ENCODE measurements at places on chromosomes 1 and 21. TPM values are rescaled to one million over a fixed set of nuclear protein-coding genes. Genes with fewer than 3 reads are reported as not detected.

Gene TFAP2E
- total RNA-seq, result 1.2 TPM

DNA sequence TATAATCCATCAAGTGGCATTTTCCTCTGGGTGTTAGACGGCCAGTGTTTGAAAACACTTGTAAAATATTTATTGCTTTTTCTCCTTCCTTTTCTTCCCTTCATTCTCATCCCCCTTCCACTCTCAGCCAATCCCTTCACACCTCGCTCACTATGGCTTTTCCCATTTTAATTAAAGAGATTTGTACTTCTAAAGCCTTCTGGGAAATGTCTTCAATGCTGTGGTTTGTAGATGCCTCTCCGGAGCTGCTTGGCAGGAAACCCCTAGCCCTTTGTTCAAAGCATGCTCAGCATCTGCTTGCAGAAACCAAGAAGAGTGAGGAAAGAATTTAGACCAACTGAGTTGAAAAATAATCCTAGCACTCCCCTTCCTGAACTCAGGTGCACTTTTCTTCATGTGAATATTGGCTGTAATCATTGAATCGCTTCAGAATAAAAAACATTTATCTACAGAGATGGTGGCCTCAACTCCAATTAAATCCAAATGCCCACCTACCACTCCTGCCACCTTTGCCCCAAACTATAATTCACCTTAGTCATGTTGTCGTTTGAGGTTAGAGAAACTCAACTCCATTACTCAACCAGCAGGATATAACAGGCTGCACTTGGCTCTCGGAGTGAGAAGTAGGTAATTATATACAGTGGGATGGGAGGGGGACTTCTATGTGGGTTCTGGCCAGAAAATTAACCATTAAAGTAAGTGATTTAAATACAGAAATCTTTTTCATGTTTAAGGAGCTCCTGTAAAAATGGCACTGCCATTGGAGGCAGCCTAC is 659.4 kb upstream of the CAMK1G start:
- no peak for DNase-seq

DNA sequence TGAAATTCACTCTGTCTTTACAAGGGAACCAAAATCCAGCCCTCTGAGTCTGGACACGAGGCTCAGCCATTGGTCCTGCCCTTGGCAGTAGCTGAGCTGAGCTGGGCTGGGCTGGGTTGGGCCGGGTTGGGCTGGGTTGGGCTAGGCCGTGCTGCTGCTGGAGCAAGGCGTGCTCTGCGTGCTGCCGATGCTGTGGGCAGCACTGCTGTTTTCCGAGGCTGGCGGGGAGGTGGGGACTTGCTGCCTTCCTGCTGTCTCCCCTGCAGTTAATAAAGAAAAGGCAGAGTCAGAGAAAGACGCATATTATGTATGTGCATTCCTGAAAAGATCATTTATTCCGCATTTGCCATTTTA is 182.9 kb downstream of the CDC7 start:
- no peak for DNase-seq

- no peak for DNase-seq
These were observed 34.3 kb upstream of the SIM2 start for GRCh38 chr21:36664662-36664990.

Gene INAVA
- total RNA-seq, result 83.2 TPM

DNA sequence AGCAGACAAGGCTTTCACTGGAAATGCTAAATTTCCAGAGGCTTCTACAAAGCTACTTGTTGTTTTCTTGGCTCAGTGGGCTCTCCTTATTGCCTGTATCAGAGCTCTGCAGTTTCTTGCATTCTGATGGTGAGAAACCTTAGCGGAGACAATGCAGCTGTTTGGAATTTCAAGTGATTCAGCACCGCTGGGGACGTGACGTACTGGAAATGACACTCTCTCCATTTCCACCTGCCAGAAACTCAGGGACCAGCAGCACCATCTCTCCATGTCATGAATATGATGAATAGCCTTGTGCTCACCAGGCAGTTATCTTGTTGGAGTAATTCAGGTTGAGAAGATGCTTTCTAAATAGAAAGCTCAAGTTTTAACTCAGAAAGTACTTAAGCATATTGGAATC is 497.2 kb upstream of the DEPDC1 start:
- DNase-seq, result no peak

GRCh38 chr1:11138029-11138428 is 38.4 kb upstream of the EXOSC10 start:
- DNase-seq, result no peak

DNA sequence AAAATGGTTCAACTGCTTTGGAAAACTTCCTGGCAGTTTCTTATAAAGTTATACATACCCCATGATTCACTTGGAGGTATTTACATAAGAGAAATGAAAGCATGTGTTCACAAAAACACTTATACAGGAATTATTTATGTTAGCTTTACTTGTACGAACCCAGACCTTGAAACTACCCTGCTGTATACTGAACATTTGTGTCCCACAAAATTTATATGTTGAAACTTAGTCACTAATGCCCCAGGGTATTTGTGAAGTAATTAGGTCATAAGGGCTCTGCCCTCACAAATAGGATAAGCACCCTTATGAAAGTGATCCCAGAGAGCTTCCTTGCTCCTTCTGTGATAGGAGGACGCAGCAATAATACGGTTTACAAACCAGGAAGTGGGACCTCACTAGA is 42.7 kb upstream of the B3GALT2 start:
- DNase-seq, result no peak

GRCh38 chr1:61581251-61581650 is 143.7 kb downstream of the TM2D1 start:
- no peak for DNase-seq

- DNase-seq, result no peak
These were observed 10.2 kb upstream of the CAMK2N1 start for GRCh38 chr1:20496241-20496661.

DNA sequence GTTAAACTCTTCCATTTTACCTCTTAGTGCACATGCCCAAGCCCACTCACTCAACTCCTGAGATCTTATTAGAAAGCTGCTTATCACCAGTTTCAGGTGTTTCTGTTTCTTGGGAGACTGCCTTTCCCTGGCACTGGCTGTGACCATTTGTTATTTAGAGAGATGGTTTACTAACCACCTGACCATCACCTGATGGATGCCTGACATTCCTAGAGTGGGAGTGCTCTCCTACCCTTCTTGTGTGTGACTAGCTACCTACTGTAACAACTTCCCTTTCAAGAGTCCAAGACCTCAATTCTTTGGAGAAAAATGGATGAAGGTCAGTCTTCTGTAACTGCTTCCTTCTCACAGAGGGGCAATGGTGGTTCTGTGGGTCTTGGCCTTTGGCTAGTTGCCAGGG is 755.2 kb upstream of the ADAMTS5 start:
- no peak for DNase-seq

DNA sequence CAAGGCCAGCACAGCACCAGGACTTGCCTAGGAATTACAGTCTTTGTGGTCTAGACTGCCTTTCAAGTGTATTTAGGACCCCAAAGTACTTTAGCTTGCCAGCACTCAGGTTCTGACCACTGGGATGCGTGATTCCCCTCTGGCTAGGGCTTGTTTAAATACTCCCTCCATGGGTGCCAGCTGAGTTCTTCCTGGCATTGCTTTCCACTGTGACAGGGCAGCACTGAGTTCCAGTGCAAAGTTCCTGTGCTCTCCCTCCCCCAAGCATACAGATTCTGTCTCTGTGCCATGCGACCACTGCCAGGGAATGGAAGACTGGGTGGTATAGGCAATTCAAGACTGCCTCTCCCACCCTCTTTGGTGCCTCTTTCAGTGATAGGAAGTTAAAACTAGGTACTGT is 45.9 kb downstream of the NIBAN1 start:
- DNase-seq, result no peak

GRCh38 chr1:221759436-221759835 is 17.5 kb upstream of the DUSP10 start:
- DNase-seq, result no peak

GRCh38 chr21:45487891-45488600 is 54.2 kb downstream of the SLC19A1 start:
- no peak for DNase-seq

Gene AIM2
- 2.9 TPM for total RNA-seq

GRCh38 chr1:162357681-162358266 is 18.9 kb downstream of the SPATA46 start:
- no peak for DNase-seq

DNA sequence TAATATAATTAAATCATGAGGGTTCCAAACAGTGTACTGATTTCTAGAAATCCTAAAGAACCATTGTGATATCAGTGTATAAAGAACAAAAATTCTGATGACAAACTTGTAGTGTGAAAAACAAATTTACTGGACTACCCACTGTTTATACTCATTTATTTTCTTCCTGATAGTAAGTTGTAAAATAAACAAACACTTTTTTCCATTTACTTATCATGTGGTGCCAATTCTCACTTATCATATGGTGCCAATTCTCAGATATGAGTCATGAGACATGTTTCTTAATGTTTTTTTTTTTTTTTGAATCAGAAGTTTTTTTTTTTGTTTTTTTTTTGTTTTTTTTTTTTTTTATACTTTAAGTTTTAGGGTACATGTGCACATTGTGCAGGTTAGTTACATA is 137.7 kb downstream of the LEPR start:
- DNase-seq, result no peak

DNA sequence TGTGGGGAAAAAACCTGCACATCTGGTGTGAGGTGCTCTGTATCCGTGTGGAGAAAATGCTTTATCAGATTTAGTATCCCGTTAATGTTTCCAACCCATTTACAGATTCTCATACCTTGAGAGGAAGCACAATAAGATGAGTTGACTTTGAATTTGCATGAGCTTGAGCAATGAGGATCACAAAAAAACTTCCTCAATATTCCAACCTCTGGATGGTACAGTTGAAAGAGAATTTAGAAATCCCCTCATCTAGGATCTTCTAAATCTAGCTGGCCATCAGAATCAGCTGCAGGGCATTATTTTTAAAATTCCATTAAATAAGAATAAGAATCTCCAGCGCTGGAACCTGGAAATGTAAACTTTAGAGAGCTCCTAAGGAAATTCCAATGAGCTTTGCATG is 82.5 kb upstream of the NR5A2 start:
- DNase-seq, result no peak

GRCh38 chr1:208757846-208758245 is 513.7 kb upstream of the PLXNA2 start:
- no peak for DNase-seq

- DNase-seq, result no peak
These were observed 166.6 kb downstream of the CYYR1 start for GRCh38 chr21:26406526-26406925.

- DNase-seq, result no peak
These were observed 78.1 kb upstream of the PAPPA2 start for GRCh38 chr1:176384841-176385240.

GRCh38 chr1:200951016-200951415 is 56.3 kb downstream of the INAVA start:
- no peak for DNase-seq

- DNase-seq, result peak; percentile 77
These were observed 580 bp downstream of the INKA2 start for GRCh38 chr1:111738436-111739193.

- DNase-seq, result no peak
These were observed 526.2 kb downstream of the MRPL39 start for GRCh38 chr21:25081096-25081495.

DNA sequence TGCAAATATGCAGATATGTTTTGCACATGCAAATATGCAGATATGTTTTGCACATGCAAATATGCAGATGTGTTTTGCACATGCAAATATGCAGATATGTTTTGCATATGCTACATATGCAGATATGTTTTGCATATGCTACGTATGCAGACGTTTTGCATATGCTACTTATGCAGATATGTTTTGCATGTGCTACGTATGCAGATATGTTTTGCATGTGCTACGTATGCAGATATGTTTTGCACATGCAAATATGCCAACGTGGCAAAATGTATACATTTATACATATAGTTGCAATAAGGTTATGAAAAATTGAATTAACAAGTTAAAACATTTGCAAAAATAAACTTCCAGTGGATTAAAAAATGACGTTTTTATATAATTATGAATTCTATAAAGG is 30.8 kb upstream of the TP53BP2 start:
- no peak for DNase-seq
